ENCODE measurements at places on chromosomes 7 and 10.

GRCh38 chr7:121510302-121510701 lies 114.2 kb upstream of the FAM3C start:
- no peak for DNase-seq

DNA sequence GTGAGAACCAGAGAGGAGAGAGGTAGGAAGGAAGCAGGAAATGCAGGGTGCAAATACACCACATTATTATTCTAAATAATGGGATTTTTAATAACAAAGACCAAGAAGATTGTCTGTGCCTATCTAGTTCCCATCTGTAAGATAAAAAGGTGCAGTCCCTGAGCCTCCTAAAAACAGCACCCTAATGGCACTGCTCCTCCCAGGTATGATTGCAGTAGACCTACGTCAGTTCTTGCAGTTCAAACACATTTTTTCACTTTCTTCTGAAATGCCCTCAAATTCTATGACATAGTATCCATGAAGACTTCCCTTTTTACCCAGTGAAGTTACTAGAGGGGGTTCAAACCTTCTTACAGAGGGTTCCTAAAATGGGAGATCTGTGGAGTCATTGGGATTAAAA lies 70.6 kb downstream of the FIGNL1 start:
- DNase-seq, result no peak

- DNase-seq, result no peak
Measured at GRCh38 chr10:104199567-104199966, 32.6 kb downstream of the CFAP43 start.

DNA sequence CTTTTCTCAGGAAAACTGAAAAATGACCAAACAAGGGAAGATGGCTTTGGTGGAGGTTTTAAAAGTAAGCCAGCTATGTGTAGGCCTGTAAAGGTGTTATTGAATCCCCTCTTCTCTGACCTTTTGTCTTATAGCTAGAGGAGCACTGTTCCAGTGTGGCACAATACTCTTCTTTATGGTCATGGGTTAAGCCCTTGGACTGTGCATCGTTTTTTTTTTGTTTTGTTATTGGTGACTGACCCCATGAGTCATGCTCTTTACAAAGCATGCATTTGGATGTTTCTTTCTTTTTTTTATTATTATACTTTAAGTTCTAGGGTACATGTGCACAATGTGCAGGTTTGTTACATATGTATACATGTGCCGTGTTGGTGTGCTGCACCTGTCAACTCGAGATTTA lies 19.6 kb upstream of the FAM25A start:
- no peak for DNase-seq

DNA sequence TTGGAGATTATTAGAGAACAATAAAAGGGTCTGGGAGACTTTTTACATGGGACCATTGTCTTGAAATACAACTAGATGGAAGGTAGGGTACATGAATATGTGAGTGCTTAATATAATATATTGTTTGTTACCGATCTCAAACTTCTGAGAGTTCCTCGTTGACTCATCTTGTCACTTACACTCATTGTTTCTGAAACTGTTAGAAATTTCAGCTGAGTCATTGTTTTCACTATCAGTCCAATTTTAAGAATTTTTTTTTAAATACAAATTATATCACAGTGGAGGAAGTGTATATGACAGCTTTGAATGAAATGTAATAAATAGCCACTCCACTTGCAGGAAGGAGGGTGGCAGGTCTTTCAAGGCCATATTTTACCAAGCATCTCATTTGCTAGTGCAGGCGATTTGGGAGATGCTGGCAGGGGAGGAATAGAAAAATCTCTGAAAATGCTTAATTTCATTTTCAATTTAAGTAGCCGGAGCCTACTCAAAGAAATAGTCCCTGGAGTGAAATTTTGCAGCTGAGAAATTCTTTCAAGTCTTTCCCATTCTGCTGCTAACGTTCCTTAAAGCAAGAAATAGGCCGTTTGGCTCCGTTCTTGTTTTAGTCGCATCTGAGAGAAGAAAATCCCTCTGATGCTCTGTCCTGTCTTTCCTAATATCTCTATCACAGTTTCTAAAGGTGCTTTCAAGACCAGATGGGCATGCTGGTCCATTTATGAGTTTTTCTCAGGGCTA lies 1404.2 kb upstream of the CELF2 start:
- DNase-seq, result no peak

- no peak for DNase-seq
Measured at GRCh38 chr7:95472581-95473161, 13.1 kb upstream of the ASB4 start.

- no peak for DNase-seq
Measured at GRCh38 chr10:82313401-82313800, 438.4 kb downstream of the NRG3 start.

- DNase-seq, result no peak
Measured at GRCh38 chr7:128815289-128815942, 14.8 kb upstream of the FLNC start.

- no peak for DNase-seq
Measured at GRCh38 chr10:125057158-125058001, 103.0 kb downstream of the CTBP2 start.

GRCh38 chr7:110922906-110923305 lies 168.0 kb upstream of the LRRN3 start:
- no peak for DNase-seq

Measured in stimulated activated CD8-positive, alpha-beta memory T cell treated with anti-CD3 and anti-CD28 coated beads, Interleukin-4, amount 100 ng/mL, for 1 hour (primary cell).